ENCODE measurements at places on chromosomes 3 and 15.

- no peak for DNase-seq
Measured at GRCh38 chr3:122349171-122349570, 24.1 kb downstream of the CSTA start.

GRCh38 chr15:80694611-80695098 is 455 bp upstream of the ABHD17C start:
- no peak for DNase-seq

GRCh38 chr3:122332551-122332950 is 7.5 kb downstream of the CSTA start:
- DNase-seq = no peak

GRCh38 chr3:64766440-64766839 is 78.6 kb upstream of the ADAMTS9 start:
- DNase-seq = no peak

DNA sequence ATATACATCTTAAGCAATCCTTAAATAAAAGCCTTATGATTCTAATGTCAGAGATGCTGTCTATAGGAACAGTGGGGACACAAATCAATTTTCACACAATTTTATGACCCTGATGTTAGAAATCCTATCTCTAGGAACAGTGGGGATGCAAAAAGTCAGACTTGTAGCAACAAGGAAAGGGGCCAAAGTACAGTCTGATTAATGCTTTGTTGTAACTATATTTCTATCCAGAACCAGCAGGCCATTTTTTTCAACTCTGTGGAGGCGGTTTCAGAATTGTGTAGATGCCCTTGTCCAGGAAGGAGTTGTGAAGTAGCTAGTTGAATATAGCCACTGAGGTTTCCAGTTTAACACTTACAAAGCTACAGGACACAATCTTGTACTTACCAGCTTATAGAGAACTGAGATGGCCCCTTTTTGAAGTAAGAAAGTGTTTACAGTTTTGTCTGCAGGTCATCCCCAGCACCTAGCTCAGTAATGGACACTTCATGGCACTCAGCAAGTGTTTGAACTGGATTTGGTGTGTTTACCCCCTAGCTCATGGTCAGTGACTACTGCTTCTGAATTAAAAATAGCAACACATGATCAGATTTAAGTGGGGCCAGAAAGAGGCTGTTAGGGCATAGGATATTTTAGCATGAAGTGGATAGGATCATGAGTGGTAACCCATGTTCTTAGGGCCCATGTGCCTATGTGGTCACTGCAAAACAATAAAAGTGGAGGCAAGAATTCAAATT is 54.3 kb downstream of the RAB7A start:
- no peak for DNase-seq

DNA sequence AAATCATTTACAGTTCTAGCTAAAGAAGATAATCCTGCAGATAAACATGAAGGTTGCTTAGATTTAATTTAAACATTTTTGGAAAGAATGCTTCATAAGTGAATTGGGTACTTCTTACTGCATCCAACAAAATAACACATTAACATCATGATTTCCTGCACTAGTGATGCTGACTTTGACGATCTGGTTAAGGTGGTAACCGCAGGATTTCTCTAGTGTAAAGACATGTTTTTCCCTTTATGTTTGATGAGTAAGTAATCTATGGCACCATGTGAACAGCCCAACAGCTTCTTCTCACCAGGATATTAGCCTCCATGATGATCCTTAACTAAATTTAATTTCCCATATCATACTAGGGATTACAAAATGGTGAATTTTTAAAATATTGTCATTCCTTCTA is 14.1 kb downstream of the SPPL2A start:
- DNase-seq = no peak

DNA sequence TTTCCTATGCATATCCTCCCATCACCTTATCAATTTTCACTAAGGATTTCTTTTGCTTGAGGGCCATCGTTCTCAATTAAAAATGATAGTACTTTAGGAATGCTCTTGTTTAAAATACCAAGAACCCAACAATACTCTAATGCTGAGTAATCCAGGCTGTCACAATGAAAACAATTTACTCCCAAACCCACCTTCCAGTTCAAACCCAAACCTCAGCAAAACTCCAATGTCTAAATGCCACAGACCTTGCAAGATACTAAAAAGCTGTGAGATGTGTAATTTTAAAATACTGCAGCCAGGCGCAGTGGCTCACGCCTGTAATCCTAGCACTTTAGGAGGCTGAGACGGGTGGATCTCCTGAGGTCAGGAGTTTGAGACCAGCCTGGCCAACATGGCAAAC is 889.8 kb downstream of the ROBO1 start:
- no peak for DNase-seq

DNA sequence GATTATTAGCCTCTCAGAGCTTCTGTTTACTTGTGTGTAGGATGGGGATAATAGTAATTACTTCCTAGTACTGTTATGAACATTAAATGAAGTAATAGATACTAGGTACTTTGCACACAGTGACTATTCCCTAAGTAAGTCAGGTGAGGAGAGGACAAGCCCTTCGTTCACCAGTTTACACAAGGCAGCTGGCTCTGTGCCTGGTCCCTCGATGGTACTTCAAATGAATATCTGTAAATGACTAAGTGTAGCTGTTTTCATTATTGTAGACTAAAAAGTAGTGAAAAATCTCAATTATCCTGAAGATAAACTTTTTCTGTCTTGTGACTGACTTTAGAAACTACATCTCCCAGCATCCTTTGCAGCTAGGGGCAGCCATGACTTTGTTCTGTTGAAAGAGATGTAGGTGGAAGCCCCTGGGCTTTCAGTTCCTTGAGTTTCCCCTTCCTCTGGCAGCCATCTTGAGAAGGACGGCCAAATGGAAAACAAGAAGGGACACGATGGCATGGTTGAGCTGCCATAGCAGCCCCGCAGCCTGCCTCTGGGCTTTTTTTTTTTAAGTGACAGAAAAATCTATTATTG is 11.7 kb upstream of the WNT7A start:
- DNase-seq = no peak

DNA sequence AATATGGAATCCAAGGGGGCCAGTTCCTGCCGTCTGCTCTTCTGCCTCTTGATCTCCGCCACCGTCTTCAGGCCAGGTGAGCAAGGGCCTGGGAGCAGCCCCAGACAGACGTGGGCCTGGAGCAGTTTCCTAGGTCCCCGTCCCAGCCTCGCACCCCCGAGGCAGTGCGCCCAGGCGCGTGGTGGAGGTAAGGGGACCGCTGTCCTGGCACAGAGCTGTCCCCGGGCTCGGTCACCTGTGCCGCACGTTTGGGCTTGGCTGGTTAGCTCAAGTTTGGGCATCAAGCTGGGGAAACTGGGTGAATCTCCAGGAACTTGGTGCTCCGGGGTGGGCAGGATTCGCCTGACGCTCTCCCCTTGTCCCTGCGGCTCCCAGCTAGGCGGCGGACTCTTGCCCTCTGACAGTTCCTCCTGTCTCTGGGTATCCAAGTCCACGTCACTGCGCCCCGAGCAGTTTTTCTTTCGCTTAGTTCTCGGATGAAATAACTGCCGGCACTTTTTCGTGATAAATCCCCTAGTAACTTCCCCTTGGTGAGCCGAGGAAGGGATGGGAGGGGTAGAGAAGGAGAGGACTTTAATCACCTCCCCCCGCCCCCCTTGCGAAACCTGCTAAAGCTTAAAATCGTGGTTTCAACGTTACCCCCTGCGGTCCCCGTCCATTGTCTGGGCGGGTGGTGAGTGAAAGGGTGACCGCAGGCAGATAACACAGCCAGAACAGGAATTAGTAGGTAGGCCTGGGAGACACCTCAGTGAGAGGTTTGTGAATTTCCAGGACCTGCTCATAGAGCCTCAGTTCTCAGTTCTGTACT is 901 bp downstream of the ALCAM start:
- DNase-seq = no peak

Measured in vagina (tissue), 2 donors.